ENCODE measurements at places on chromosomes 5 and 9.

DNA sequence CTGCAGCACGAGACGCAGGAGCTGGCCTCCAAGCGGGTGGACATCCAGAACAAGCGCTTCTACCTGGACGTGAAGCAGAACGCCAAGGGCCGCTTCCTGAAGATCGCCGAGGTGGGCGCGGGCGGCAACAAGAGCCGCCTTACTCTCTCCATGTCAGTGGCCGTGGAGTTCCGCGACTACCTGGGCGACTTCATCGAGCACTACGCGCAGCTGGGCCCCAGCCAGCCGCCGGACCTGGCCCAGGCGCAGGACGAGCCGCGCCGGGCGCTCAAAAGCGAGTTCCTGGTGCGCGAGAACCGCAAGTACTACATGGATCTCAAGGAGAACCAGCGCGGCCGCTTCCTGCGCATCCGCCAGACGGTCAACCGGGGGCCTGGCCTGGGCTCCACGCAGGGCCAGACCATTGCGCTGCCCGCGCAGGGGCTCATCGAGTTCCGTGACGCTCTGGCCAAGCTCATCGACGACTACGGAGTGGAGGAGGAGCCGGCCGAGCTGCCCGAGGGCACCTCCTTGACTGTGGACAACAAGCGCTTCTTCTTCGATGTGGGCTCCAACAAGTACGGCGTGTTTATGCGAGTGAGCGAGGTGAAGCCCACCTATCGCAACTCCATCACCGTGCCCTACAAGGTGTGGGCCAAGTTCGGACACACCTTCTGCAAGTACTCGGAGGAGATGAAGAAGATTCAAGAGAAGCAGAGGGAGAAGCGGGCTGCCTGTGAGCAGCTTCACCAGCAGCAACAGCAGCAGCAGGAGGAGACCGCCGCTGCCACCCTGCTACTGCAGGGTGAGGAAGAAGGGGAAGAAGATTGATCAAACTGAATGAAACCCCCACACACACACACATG, 654 bp downstream of the PURA start:
- peak; percentile 66 for DNase-seq

DNA sequence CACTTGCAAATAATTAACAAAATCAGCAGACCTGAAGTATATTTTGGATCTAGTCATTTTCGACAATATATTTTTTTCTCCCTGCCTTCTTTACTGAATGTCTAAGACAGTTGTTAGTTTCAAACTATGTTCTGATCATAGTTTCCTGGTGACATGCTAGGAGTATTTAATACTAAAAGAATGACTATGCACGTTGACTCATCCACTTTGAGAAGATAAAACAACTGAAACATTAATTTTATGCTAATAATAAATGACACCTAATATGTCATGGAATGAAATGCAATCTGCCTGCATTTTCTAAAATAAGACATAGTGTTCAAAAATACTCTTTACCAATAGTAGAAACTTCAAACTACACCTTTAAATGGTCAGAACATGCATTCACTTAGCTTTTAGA, 2123.7 kb upstream of the C9orf72 start:
- DNase-seq, result no peak

GRCh38 chr5:180644825-180645273, 4.6 kb downstream of the FLT4 start:
- DNase-seq, result peak; percentile 7

DNA sequence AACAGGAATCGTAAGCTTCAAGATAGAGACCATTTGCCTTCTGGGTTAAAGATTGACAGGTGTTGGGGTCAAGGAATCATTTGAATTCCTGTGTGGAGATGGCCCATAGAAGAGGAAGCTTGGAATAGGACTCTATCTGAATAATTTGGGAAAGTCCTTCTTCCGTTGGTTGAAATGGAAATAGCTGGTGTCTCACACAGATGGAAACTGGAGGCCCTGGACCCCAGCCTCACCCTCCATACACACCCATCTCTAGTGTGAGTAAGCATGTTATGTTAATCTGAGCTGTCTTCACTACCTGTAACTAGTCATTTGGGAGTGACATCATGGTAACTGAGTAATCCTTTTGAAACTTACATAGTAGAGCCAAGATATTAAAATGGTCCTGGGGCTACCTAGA, 184.4 kb downstream of the CD180 start:
- no peak for DNase-seq

DNA sequence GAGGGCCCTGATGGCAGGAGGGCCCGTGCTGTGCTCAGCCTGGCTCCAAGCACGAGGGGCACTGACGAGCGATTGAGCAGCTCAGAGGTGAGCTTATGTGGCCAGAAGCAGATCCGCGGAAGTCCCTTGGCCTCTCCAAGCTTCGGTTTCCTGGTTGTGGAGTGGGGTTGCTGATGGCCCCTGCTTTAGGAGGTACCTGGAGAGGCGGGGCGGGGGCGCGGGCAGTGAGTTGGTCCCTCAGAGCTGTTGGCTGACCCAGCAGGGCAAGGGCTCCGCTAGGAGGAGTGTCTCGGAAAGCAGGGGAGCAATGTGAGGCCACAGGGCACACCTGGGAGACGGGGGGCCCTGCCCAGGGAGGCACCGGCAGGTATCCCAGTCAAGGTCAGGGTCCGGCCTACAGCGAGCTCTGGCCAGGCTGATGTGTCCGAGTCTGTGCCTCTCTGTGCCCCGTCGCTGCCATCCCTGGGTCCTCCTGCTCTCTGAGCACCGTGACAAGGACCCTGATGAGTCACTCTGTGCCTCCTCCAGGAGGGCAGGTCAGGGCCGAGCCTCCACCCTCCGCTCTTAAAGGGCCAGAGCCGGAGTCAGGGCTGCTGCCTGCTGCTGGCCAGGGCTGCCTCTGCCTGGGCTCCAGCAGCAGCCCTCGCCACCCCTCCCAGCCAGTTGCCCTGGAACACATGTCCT, 14.8 kb downstream of the NCS1 start:
- DNase-seq, result no peak

DNA sequence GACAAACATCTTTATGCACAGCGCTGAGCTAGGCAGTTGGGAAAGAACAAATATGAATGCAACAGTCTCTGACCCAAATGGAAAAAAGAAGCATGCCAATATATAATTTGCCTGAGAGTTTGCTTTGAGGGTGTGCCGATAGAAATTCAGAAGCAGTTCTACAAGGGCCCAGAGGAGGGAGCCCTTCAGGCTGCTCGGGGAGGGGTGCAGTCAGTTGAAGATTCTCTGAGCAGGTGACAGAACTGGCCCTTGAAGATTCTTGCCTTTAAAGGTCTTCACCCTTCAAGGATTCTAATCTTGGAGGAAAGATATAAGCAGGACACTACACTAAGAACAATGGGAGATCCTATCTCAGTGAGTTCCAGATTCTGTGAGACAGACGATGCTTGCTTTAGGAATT, 3.7 kb upstream of the PAPPA start:
- DNase-seq, result no peak

DNA sequence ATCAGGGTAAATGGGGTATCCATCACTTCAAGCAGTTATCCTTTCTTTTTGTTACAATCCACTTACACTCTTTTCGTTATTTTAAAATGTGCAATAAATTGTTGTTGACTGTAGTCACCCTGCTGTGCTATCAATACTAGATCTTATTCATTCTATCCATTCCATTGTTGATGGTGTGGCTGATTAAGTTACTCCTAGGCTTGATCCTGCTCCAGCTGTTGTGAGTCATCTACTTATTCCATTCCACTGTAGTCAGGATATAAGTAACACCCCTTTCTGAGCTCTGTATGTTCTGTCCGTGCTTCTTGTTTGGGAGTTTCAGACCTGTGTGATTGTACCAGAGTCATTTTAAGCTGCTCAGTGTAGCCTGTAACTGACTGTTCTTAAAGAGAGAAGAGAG, 122.5 kb upstream of the RUSC2 start:
- DNase-seq, result no peak

DNA sequence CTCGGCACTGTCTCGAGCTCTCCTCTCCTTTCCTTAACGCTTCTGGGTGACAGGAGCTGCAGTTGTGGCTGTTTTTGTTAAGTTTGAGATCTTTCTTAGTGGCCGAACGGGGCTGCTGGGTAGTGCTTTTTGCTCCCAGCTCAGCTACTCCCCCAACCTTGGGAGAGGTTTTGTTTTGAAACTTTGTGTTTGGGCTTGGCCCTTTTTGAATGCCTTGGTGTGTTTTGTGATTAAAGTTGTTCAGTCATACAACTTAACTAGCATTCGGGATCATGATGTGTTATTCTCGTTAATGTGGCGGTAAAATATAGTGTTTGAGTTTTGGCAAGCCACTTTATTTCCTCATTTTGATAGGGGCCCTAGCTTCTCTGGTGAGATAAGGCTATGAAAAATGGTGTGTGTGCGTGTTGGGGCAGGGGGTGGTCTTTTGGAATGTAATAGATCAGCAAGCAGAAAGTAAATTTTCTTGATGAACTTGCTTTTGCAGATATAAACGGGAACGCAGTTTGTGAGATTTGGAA, 1.1 kb downstream of the KDM3B start:
- no peak for DNase-seq

- DNase-seq, result no peak
Measured at GRCh38 chr9:70936536-70936935, 184.9 kb downstream of the TRPM3 start.

GRCh38 chr5:147339313-147339712, 104.5 kb downstream of the STK32A start:
- no peak for DNase-seq

DNA sequence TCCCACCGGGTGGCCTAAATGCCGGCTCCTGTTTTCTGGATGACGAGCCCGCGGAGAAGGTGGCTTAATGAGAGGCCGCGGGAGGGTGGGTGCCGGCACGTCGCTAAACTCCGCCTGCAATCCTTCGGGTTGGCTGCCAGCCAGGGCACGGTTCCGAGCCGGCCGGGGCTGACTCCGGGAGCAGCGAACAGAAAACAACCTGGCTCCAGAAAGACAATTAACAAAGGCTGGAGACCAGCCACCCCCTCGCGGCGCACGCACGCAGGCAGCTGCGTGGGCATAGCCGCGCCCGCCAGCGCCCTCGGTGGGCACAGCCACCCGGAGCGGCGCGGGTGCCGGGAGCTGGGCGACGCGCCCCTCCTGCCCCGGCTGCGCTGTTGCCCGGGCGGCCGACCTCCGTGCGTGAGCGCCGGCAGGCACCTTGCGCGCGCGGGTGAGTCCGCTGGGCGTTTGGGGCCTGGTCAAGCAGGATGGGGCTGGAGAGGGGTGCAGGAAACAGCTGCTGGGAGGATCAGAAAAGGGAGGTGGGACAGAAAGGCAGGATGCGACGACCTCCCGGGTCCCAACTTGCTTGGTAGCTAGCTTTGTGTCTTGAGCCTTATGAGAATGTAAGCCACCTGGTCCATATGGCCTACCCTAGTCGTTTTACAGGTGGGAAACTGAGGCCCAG, at the start of gene ARHGEF37:
TSS of gene ARHGEF37 (plus strand) at position 307 of the 670 bp plus-strand sequence. CDS start 16,272 bp downstream, outside the sequence.
- DNase-seq, result peak; percentile 94

DNA sequence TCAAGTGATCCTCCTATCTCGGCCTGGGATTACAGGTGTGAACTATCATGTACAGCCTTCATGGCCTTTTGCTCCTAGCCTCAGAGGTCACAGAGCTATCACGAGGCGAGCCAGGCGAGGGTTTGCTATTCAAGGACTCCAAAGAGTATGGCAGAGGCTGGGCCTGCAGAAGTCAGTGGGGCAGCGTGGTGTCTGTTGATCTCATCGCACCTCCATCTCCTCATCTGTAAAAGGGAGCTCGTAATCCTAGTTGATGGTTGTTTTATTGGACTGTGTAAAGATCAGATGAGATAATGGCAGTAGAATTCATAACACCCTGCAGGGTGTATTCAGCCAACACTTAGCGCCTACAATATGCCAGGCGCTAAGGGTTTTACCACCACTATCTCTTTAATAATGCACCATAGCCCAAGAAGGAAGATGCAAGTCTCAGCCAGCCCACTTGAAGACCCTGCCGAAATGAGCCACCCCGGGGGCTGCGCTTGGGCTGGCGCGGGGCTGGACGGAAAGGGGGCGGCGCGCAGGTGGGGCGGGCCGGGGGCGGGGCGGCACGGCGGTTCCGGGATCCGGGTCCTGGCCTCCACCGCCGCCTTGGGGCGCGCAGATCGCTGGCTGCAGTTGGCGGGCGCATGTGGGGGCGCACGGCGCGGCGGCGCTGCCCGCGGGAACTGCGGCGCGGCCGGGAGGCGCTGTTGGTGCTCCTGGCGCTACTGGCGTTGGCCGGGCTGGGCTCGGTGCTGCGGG, at the start of gene GALNT12:
TSS of gene GALNT12 (plus strand) at position 601 of the 744 bp plus-strand sequence. CDS start at position 630, 29 bp downstream.
- DNase-seq, result no peak

DNA sequence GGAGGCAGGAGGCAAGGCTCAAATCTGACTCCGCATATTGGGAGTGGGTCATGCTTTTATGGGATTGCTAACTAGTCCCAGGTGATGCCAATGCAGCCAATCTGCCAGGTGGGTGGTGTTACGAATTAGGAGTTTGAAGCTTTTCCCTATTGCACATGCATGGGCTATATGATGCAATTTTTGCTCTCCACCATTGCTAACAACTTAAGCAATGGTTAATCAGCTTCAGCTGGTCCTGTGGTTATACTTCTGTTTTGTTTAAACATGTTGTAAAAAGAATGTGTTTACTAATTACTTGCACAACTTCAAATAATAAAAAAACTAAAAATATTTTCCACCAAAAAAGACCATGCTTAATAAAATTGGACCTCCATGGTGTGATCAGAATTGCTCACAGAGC, 55.7 kb downstream of the SHC3 start:
- no peak for DNase-seq

DNA sequence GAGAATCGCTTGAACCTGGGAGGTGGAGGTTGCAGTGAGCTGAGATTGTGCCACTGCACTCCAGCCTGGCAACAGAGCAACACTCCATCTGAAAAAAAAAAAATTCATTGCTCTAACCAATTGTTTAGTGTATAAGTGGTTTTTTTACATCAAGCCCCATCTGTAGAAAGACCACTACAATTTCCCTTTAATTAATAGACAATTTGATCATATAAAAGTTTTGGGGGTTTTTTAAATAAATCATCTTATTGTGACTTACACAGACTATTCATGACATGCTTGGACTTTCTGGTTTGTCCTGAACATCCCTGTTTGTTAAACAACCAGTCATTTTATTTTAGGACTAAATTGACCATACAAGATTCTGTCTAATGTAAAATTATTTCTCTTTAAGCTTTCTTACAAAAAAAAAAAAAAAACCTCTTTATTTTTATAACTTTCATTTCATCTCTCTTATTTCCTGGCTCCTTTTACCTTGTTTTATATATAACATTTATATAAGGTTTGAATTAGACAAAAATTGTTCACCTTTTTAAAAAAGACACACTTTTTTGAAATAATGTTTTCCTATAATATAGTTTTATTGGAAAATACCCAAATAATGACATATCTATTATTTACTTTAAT, 9.8 kb upstream of the FANCC start:
- DNase-seq, result no peak

GRCh38 chr5:133225671-133226152, 173.9 kb downstream of the HSPA4 start:
- DNase-seq, result no peak

Data from left ventricle myocardium inferior (tissue), 1 donor.